ENCODE measurements at places on chromosomes 6 and 20. TPM values are rescaled to one million over a fixed set of nuclear protein-coding genes. Genes with fewer than 3 reads are reported as not detected.
A peak's percentile ranks its signal among the peaks of the same experiment; 100 is the strongest.

The MLN gene
- not detected for total RNA-seq

The EFCAB8 gene
- total RNA-seq: 0.41 TPM

The PPIL1 gene
- 34.7 TPM for total RNA-seq

The PAX1 gene
- not detected for total RNA-seq

DNA sequence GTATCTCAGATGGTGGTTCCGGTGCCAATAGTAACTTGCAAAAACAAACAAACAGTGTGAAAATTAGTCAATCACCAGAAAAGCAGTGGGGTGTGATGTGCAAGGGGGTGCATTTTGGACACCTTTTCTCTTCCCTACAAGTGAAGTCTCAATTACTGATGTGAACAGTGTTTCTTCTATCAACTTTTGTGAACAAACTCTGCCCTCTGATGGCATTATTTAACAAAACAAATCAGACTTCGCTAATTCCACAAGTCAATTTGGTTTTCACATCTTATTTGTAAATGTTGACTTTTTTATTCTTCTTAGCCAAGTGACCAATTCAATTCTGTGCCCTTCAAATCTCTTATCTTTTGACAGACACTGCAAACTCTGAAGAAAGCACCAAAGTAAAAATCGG lies 212.2 kb downstream of the UST start:
- no peak for DNase-seq

GRCh38 chr6:35919827-35920751 lies 809 bp downstream of the SRPK1 start:
- DNase-seq: peak; percentile 63

DNA sequence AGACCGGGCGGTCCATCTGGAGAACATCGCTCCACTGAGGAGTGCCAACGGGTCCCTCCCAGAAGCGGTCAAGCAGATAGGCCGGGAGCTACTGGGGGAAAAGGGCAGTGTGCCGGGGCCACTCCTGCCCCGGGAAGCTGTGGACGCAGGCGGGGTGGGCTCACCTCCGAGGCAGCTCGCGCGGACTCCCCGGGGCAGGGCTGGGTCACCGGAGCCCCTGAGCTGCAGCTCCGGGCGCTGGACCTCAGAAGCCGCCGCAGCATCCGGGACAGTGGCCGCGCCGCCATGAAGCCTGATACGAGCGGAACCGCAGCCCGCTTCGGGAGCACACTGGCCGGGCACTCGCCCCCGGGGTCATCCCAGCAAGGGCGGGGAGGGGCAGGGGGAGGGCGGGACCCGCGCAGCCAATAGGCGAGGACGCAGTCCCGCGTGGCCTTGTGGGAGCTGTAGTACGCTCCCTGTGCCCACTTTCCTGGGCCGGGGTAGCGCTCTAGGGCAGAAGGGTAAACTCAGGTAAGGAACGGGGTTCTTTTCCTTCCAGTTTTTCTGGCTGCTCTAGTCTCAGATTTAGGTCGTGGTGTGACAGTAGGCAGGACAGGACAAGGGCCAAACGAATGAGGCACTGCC lies at the start of gene MOCS1:
TSS of gene MOCS1 (minus strand) at position 332 of the 627 bp plus-strand sequence. CDS start at position 287, 45 bp downstream.
- peak; percentile 35 for DNase-seq

The STMND1 gene
- total RNA-seq: 0.16 TPM

The E2F1 gene
- total RNA-seq: 2.3 TPM

The EYA4 gene
- 1.3 TPM for total RNA-seq

DNA sequence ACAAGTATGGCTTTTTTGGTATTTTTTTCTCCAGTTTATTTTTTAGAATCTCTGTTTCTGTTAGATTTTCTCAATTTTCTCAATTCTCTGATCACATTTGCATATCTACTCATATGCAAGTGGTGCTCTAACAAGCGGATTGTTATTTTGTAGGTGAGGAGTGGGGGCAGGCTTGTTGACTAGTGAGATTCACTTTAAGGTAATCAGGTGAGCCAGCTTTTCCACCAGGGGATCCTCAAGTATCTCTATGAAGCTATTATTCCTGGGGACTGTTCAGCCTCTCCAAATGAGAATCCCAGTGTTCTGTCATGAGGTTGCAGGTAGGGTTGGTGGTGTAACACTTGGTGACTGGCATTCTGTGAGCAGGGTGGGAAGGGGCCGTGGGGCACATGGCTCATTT lies 274.3 kb upstream of the FERMT1 start:
- no peak for DNase-seq

DNA sequence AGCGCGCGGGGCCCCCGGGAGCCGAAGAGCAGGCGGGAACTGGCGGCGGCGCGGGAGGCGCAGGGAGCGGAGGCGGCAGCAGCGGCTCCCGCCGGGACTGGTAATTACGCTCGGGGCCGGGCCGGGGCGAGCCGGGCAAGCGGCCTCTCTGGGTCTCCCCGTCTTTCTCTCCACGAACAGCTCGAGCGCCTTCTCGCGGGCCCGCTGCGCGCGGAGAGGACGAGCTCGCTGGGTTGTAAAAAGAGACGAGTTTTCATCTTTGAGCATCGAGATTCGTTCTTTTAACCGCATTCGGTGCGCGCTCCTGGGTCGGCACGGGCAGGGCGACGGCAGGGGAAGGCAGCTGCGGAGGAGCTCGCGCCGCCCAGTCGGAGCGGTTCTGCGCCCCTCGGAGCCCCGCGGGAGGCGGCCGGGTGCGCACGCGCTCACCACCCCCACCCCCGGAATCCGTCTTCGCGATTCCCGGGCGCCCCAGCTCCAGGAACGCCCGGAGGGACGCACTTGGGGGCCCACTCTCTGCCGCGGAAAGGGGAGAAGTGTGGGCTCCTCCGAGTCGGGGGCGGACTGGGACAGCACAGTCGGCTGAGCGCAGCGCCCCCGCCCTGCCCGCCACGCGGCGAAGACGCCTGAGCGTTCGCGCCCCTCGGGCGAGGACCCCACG lies 38.0 kb downstream of the YTHDF1 start:
- DNase-seq: no peak

DNA sequence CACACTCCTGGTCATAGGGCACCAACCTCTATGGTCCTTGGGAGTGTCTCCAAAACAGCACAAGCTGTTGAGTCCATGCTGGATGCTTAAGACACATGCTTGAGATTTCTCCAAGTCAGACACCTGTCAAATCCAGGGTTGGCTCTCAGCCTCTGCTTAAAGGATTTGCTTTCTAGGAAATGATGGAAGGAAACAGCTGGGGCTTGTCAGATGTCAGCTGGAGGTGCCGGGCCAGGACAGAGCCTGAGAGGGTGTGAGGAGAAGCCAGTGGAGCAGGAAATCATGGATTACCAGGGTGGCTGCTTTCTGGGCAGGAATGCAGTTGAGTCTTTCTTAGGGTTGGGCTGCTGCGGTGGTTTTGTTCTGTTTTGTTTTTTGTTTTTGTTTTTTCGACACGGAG lies 83.0 kb upstream of the FAM184A start:
- no peak for DNase-seq

The TBX18 gene
- total RNA-seq: 12.2 TPM

GRCh38 chr6:96604420-96604819 lies 41.5 kb downstream of the FHL5 start:
- no peak for DNase-seq

The CFAP206 gene
- total RNA-seq: 0.60 TPM

DNA sequence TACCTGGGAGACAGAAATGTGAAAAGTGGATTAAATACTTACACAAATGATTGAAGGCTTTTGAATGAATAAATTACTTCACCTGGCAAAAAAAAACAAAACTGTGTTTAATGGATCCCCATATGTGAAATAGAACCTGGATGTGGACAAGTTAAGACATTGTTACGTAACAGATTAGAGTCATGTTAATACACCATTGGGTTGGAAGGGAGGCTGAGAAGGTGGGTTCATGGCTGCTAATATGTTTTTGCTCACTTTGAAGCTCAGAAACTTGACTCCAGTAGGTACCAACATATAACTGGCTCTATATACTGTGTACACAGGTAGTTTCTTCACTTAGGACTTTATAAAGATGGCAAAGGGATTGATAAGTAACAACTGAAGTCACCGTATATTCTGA lies 21.4 kb upstream of the TENT5A start:
- no peak for DNase-seq

- no peak for DNase-seq
These were observed 30.3 kb upstream of the MAS1 start for GRCh38 chr6:159860482-159860881.

The SLC22A7 gene
- total RNA-seq: not detected

DNA sequence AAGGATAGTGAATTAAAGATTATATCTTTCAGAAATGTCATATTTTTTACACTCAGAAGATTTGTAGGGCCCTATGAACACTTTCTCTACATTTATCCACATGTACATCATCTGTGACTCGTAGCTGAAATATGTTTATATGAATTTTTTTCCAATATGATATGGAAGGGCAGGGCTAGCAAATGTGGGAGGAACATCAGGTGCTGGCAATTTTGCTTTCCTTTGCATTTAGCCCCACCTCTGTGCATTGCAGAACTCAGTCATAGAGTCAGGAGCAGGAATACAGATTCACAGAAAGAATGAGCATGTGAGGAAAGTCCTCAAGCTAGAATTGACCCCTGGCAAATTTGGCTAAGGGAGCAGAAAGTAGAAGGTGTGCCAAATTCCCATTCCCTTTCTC lies 129.9 kb downstream of the CRYBG1 start:
- no peak for DNase-seq

The POU5F1 gene
- total RNA-seq: 6.3 TPM
